Stimulated activated memory B cell treated with anti-CD40 and anti-IgM and Interleukin-4, amounts not matched to agents 10 μg/mL and 1 μg/mL and 100 μg/mL, for 72 hours (primary cell): ENCODE measurements at places on chromosomes 7 and 10.

DNA sequence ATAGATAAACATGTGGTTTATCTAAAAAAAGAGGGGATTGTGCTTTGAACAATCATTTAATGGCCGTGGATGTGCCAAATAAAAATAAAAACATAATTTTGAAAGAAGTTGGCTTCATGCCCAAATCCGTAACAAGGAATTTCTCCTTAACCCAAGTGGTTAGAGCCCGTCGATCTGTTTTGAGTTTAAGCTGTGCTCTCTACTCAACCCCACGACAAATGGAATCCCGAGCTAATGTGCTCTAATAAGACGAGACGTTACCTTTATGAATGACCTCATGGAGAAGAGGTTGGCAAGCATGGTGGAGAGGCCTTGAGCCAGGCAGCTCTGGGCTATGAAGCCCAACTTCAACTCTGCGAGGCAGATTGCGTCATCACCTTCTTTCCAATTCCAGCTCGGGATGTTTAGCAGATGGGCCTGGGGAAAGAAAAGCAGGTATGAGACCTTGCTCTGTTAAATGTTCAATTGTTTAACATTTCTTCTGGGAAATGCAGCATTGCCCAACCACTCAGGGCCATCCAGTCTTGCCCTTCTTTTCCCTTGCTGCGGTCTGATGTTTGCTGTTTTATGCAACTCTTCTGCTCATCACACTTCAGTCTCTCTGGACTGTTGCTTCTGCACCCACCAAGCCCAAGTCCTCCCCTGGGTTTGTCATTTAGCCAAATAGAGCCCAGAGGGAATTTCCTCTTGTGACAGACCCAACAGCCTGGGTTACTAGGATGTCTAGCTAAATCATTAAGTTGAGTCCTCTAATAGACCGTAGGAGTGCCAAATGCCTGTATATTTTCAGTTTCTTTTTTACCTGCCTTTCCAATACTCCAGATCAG, 564.6 kb downstream of the KCNMA1 start:
- no peak for ATAC-seq

DNA sequence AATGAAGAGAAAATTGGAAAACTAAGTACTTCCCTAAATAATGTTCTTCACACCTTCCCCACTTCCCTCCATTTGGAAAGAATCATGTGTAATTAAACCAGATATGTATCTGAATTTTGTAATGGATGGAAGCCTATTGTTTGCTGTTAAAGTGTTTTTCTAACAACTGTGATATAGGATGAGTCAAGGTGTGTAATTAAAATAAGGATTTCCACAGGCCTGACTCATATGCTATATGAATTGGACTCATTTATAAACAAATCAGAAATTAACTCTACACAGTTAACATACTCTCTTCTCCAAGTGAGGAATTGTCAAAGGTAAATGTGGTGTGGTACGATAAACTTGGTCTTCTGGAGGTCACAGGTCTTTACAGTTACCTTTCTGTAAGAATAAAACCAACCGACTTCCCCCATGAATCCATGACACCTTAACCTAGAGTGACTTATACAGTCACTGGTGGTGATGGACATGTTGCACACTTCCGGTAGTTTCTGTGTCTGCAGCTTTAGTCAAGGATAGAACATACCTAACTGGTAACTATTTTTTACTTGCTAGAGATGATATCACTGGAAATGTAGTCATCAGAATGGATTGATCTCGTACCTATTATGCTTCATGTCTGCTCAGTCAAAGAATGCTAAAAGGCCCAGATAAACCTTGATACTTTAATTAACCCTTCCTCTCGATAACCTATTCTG, 12.8 kb downstream of the PNLIPRP3 start:
- no peak for ATAC-seq

DNA sequence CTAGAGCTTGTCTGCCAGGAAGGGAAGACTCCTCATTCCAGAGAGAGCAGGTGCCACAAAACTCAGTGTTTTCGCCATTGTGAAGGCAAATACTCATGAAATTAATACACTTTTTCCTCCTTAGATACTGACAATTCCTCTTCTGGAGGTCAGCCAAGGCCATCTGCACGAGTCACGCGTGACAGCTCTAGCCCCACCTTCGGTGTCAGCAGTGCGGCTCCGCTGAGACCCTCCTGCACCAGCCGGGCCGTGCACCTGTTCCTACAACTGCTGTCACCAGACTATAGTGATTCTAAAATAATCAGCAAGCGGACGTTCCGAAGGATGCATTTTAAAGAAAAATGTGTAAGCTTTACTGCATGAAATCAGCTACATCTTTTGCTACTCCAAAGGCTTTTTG, 127.7 kb downstream of the DIP2C start:
- no peak for ATAC-seq

- ATAC-seq, result no peak
Measured at GRCh38 chr10:85537561-85537960, 829.0 kb downstream of the GRID1 start.

DNA sequence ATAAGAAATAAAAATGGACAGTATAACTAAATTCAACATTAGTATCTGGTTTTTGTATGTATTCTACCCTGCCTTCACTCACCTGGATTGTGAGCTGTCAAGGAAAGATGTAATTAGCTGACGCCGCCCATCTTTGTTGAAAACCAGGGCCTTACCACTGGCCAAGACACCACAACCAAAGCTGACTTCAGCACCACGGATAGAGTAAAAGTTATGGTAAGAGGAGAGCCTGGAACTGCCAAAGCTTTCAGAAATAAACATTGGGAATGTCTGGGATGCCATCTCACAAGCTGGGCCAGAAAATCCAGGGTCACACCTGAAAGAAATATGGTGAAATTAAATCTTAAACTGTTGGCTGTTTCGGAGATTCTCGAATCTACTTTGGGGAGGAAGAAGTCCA, 190.1 kb upstream of the SLC26A5 start:
- ATAC-seq, result no peak

GRCh38 chr7:929311-929711, 25.2 kb downstream of the ADAP1 start:
- no peak for ATAC-seq

DNA sequence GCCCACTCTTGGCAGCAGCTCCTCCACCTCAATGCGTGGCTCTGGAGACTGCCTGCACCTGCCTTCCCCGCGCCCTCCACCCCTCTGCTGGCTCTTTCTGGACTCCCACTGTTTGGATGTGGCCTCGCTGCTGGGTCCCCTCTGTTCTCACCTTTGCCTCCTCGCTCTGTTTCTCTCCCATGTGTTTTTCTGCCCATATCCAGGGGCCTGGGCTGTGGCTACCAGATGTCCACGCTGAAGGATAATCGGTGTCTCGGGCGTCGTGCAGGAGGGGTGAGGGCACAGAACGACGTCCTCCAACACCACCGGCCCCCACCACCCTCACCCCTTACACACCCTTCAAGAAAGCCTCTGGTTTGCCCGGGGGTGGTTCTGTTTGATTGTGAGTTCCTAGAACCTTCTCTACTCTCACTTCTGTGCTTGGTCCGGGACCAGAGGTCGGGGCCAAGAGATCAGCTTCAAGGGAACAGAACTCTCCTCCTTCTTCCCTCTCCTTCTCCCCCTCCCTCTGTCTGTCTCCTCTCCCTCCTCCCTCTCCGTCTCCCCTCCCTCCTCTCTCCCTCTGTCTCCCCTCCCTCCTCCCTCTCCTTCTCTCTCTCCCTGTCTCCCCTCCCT, 31.7 kb downstream of the AP5Z1 start:
- ATAC-seq, result peak; percentile 26

DNA sequence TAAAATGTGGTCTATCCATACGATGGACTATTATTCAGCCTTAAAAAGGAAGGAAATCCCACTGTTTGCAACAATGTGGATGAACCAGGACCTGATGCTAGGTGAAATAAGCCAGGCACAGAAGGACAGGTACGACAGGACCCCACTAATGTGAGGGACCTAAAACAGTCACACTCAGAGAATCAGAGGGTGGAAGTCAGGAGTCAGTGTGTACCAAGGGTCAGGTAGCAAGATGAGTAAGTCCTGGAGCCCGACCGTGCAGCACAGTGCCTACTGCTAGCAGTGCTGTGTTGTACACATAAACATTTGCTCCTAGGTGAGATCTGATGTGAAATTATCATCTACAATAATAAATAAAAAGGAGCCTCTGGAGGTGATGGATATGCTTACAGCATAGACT, 322.3 kb downstream of the GLRX3 start:
- ATAC-seq, result no peak

DNA sequence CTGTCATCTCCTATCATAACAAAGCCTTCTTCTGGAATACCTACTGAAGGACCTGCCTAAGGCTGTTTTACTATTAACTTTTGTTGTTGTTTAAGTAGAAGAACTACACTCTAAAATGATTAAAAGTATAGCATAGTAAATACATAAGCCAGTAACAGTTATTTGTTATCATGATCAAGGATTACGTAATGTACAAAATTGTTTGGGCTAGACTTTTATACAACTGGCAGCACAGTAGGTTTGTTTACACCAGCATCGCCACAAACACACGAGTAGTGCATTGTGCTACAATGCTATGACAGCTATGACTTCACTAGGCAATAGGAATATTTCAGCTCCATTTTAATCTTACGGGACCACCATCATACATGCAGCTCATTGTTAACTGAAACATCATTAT, 169.1 kb downstream of the LRRN3 start:
- ATAC-seq, result no peak

GRCh38 chr7:37425498-37425897, 23.2 kb downstream of the ELMO1 start:
- ATAC-seq, result peak; percentile 60

DNA sequence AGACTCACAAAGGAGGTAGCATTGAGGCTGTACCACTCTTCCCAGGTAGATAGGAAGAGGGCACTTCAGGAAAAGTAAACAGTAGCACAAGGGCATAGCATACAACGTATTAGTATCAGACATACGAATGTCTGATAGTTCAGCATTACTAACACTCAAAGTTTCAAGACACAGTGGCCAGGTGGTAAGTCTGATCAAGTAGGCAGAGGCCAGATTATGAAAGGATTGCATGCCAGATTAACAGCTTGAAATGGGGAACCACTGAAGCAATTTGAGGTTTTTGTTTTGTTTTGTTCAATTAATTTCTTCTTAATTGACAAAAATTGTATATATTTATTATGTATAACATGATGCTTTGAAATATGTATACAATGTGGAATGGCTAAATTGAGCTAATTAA, 45.7 kb upstream of the IL6 start:
- no peak for ATAC-seq

- peak; percentile 66 for ATAC-seq
Measured at GRCh38 chr7:90111-91063, 102.0 kb upstream of the FAM20C start.

- ATAC-seq, result peak; percentile 8
Measured at GRCh38 chr10:1932692-1933094, 195.4 kb upstream of the ADARB2 start.

- ATAC-seq, result no peak
Measured at GRCh38 chr10:52213321-52213752, 100.7 kb upstream of the DKK1 start.

DNA sequence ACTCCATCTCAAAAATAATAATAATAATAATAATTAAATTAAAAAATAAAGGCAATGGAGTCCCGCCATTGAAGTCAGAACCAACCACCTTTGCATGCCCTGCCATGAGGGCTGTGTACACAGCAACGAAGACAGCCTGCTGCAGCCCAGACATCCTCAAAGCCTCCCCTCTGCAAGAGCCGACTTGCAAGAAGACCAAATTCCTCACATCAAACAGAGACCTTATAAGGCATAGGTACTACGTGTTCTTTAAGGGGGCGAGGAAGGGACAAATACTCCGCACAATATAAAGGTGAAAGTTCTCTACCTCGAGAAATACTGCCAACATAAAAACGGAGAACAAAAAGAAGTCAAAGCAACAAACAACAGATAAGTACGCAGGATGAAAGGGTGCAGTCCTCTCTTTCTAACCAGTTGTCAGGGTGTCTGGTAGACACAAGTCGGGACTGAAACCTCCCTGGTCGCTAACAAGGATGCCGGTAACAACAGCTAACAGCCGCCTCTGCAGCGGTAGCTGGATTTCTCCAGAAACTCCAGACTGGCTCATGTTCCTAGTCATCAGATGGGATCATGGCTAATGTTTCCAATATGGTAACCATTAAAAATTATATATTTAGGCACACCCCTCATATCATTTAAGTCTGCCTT, 23.6 kb downstream of the FGFR2 start:
- ATAC-seq, result no peak

GRCh38 chr10:9951481-9952257, 1066.0 kb upstream of the CELF2 start:
- ATAC-seq, result no peak

- no peak for ATAC-seq
Measured at GRCh38 chr7:70598976-70599375, 533.0 kb upstream of the GALNT17 start.
